Tibial nerve (tissue), 4 donors: ENCODE measurements at places on chromosomes 7 and 10. TPM values are rescaled to one million over a fixed set of nuclear protein-coding genes. Genes with fewer than 3 reads are reported as not detected.

COL28A1 gene
- total RNA-seq, result 116 TPM

GRCh38 chr7:80895056-80895455 is 23.8 kb downstream of the SEMA3C start:
- DNase-seq, result no peak

- DNase-seq, result no peak
Observed at GRCh38 chr7:90726623-90727022, 130.5 kb downstream of the CDK14 start.

DNA sequence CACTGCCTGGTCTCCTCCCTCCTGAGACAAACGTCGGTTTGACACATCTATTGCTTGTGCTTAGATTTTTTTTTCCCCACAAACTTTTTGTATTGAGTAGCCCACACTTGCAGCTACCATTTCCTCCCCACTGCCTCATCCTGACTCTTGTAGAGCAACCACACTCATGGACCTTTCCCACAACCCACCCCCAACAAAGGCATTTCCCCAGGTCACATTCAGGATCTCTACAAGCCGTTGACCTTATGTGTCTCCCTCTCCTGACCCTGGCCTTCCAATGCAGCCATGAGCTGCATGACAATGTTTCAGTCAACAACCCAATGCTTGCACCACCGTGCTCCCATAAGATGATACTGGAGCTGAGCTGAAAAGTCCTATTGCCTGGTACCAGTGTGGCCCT is 91.9 kb upstream of the MKI67 start:
- DNase-seq, result no peak

- DNase-seq, result no peak
Observed at GRCh38 chr7:82373926-82374635, 69.5 kb downstream of the CACNA2D1 start.

DNA sequence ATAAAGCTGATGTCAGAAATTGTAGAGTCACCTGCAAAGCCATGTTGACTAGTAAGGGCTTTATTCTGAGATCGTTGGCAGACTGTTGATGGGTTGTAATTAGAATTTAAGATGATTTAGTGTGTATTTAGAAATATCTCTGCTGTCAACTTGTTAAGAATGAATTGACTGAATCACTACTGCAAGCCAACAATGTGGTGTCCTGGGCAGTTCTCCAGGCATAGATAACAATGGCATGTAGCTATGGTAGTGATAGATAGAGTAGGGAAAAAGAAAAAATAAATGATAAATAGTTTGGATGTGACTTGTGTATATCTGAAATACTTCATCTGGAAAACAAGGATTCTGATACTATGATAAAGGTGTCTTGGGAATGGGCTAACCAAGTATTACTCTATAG is 640.2 kb downstream of the ARL4A start:
- DNase-seq, result no peak

DNA sequence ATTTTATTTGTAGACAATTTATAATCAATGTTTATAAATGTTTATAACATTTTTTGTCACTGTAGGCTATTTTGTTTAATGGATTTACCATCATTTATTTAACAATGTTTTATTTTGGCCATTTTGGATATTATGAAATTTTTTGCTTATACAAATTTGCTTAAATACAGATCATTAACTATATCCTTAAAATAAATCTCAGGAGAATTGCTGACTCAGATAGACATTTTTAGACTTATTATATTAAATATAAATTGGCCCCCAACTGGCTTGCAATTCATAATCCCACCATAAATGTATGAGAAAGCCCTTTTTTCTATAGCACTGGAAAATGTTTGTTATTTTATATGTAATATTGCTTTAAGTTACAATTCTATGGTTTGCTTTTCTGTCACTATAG is 3.8 kb upstream of the CLRN3 start:
- no peak for DNase-seq

DNA sequence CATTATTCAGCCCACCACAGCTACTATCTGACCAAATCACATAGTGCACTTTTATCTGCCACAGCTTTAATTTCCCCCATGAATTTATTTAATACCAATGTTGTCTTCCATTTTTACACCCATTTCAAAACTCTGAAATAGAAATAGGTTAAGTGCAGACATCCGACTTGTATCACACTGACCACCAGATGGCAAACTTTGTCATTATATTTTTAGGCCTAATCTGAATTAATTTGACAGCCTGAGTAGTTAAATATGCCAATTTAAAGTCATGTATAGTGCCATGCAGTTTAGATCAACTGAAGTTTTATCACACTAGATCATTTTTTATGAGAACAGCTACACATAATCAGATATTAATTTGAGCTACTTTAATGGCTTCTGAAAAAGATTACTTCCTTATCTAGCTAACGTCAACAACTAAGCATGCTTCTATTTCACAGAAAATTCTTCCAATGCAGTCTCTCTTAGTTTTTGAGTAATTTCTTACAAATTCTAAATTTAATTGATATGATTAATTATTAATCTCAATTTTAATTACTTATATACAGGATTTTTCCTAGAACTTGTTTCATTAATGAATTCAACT is 566.4 kb downstream of the GFRA1 start:
- peak; percentile 12 for DNase-seq

ADCYAP1R1 gene
- total RNA-seq, result 2.7 TPM

GRCh38 chr7:11376529-11376928 is 402.9 kb downstream of the PHF14 start:
- no peak for DNase-seq

AOAH gene
- total RNA-seq, result 7.5 TPM

DNA sequence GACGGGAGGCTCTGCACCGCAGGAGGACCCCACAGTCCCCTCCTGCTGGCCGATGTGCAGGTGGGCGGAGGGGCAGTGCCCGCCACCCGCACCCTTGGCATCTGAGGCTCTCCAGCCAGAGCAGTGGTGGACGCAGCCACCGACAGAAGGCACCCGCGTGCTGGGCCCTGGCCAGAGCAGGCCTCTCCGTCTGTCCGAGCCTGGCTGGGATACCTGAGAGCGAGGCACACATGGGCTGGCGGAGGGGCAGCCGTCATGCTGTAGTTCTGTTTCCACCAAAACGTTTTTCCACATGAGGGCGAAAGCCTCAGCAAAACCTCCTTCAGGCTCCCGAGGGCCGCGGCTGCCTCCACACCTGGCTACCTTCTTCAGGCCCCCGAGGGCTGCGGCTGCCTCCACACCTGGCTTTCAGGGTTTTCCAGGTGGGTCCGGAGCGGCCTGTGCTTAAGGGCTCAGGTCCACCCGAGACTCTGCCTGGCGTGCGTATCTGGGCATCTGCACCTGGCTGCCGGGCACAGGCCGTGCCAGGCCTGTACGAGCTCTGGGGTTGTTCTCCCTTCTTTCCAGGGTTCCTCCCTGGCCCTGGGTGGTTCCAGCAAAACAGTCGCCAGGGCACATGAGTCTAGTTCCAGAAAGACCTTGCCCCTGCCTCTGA is 115.5 kb downstream of the INPP5A start:
- no peak for DNase-seq

FEZF1 gene
- 0.22 TPM for total RNA-seq

GRCh38 chr7:23546897-23547572 is 15.3 kb upstream of the TRA2A start:
- peak; percentile 63 for DNase-seq

CREB5 gene
- total RNA-seq, result 22.1 TPM

TMEM273 gene
- total RNA-seq, result 37.9 TPM

DNA sequence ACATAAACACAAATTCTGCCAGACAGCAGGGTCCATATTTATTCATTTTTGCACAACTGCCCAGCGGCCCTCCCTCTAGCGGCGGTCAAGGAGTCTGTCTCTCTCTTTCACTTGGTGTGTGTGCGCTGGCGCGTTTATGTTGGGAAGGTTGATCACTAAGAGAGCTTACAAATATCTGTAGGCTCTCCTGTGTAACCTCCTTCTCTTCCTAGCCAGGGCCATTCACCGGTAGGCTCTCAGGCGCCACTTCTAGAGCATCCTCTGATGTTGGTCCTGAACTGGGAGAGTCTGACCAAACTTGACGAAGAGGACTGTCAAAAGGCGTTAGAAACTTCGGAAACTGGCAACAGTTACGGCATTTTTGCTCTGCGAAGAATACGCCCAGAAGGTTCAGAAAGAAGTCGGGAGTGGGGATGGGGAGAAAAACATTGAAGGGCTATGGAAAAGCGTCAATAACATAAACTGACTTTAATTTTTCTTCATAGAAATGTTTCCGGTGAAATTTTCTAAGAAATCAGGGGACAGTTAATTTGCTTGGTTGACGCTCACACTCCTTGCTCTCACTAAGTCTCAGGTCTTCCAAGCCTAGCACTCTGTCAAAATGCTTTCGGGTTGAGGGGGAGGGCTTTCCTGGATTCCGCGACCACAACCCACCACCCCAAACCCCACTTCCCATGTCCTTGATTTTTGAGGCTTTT is 731.1 kb downstream of the ZWINT start:
- no peak for DNase-seq

- DNase-seq, result no peak
Observed at GRCh38 chr10:29112827-29113615, 175.8 kb upstream of the LYZL1 start.

UPK3B gene
- 2.1 TPM for total RNA-seq

DNA sequence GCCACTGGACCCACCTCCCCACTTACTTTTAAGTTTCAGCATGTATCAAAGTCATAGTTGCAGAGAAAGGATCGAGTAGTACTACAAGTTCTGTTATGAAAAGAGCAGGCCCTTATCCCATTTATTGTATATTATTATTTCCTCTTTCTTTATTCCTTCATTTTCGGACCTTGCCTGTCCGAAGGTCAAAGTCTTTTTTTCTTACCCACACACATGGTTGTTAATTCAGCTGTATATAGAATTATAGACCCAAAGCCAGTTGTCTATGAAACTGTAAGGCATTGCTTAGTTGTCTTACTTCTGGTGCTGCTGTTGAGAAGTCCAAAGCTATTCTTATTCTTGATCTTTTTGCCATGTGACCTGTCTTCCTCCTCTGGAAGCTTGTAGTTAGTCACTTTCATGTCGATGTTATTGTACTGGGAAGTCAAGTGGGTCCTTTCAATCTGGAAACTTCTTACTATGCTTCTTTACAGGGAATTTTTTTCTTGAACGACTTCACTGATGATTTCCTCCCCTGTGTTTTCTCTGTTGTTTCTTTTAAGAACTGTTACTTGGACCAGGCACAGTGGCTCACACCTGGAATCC is 8.3 kb downstream of the NUDT5 start:
- no peak for DNase-seq

DNA sequence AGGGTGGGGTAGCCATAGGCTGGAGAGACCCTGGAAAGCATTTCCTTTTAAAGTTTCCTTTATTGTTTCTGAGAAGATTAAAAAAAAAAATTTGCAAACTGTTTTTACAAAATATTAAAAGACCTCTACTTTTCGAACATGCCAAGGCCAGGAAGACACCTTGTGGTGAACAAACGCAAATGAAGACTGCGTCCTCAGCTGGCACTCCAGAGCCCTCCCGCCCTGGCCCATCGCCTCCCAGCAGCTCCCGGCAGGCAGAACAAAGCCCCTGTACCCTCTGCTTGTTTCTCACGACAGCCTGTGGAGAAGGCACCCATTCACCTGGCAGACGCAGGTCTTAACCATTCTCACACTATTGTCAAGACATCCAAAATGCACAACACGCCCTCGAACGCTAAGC is 56.4 kb downstream of the ESYT2 start:
- no peak for DNase-seq

- DNase-seq, result no peak
Observed at GRCh38 chr10:31759124-31759798, 169.4 kb downstream of the ARHGAP12 start.

RNF148 gene
- total RNA-seq, result 1.5 TPM
